Adrenal gland (tissue), 19 donors: ENCODE measurements at places on chromosomes 16 and 17. TPM values are rescaled to one million over a fixed set of nuclear protein-coding genes. Genes with fewer than 3 reads are reported as not detected.

Gene MYADML2
- not detected for polyA plus RNA-seq

Gene KRT9
- 0.61 TPM for polyA plus RNA-seq

Gene CSH1
- not detected for polyA plus RNA-seq

Gene ZPBP2
- polyA plus RNA-seq, result not detected

DNA sequence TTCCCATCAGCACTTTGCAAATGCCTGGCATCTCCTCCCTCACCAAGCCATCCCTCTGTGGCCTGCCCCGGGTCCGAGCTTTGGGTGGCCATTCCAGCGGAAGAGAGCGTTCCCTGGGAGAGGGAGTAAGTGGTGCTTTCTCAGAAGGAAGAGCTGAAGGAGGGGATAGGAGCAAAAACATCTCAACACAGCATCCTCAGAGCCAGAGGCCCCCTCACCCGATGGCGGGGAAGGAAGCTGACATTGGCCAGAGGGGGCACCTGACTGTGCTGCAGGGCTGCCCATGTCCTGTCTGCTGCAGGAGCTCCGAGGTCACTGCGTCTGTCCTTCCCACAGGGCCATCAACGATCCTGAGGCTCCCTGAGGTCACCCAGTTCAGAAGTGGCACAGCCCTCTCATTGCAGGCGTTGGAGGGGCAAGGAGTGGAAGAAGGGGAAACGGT, 427 bp upstream of the TLCD3B start:
- DNase-seq, result no peak

GRCh38 chr16:23521037-23521743, 10.9 kb upstream of the GGA2 start:
- DNase-seq, result no peak

GRCh38 chr17:53390575-53390974, 432.2 kb upstream of the KIF2B start:
- no peak for DNase-seq

- no peak for DNase-seq
These were observed 26.7 kb downstream of the CDK12 start for GRCh38 chr17:39487946-39488345.

DNA sequence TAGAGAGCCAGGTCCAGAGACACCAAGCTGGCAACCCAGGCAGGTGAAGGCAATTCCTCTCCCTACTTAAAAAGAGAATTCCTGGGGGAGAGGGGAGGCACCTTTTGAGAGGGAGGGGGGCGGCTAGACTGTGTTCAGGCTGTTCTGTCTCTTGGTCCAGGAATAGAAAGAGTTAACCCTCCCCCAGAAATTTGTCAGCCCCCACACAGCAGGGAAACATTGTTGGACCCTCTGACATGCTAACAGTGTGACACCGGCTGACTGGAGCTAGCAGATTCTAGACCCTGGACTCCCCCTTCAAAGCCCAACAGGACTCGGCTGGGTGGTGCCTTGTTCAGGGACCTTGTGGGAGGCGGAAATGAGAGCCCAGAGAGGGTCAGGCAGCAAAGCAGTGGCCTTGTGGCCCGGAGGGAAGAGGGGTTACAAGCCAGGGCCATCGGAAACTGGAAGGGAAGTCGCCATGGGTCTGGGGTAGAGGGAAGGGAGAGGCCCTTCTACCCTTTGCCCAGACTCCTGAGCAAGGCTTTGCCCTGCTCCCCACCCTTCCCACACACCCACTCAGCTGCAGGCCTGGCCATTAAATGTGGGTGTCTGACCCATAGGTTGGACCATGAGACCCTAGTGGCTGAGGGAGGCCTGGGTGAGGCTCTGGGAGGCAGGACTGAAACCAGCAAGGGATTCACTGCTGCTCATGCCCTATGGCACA, 44.6 kb downstream of the RAI1 start:
- no peak for DNase-seq

DNA sequence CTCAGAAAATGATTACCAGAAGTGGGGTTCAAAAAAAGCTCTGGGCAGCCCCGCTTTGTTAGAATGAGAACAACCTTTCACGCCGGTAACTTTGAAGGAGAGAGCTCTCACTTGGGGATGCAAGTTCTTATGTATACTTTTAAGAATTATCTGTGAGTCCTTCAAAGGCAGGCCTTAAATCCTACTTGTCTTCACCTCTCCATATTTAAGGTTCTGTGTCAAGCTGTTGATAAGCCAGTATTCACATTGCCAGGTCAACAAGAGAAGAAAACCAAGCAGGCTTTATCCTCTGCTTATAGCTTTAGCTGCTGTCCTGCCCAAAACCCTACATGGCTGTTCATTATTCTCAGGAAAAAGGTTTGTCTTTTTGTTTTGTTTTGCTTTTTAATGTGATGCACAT, 42.9 kb downstream of the CDRT4 start:
- no peak for DNase-seq

- no peak for DNase-seq
These were observed 30.9 kb downstream of the DCAKD start for GRCh38 chr17:45020354-45021138.

DNA sequence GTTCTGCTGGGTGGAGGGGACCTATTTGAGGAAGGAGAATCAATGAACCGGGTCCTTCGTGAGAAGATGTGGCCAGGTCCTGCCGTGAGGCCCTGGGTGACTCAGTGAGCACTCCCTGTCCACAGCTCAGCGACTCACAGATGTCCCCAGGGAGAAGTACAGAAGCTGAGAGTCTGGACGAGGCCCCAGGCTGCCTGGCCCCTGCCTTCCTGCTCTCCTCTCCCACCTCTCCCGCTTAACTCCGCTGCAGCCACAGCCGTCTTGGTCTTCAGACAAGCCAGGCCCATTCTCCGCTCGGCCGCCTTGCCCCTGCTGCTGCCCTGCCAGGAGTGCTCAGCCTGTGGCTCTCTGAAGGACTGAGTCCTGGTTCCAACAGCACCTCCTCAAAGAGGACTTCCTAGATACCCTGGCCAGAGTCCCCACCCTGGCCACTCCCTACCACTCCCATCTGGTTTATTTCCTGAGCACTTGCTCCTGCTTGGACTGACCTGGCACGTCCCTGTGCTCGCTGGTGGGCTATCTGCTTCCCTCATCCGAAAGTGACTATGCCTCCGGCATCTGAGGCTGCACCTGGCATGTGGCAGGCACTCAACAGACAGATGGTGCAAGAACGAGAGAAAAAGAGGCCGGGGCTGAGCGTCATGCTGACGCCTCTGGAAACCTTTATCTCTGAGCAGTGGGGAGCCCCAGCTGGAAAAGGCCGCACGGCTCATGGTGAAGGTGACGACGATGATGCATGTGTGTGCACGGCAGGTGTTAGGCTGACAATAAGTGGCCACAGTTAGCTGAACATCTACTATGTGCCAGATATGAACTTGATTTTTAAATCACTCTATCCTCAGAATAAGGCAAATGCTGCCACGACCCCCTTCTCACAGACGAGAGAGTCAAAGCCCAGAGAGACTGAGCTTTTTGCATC, 9.2 kb upstream of the TNFRSF13B start:
- no peak for DNase-seq

- DNase-seq, result no peak
These were observed 644.1 kb downstream of the WWOX start for GRCh38 chr16:78743556-78743955.

GRCh38 chr16:50902457-50902856, 160.6 kb downstream of the CYLD start:
- no peak for DNase-seq

DNA sequence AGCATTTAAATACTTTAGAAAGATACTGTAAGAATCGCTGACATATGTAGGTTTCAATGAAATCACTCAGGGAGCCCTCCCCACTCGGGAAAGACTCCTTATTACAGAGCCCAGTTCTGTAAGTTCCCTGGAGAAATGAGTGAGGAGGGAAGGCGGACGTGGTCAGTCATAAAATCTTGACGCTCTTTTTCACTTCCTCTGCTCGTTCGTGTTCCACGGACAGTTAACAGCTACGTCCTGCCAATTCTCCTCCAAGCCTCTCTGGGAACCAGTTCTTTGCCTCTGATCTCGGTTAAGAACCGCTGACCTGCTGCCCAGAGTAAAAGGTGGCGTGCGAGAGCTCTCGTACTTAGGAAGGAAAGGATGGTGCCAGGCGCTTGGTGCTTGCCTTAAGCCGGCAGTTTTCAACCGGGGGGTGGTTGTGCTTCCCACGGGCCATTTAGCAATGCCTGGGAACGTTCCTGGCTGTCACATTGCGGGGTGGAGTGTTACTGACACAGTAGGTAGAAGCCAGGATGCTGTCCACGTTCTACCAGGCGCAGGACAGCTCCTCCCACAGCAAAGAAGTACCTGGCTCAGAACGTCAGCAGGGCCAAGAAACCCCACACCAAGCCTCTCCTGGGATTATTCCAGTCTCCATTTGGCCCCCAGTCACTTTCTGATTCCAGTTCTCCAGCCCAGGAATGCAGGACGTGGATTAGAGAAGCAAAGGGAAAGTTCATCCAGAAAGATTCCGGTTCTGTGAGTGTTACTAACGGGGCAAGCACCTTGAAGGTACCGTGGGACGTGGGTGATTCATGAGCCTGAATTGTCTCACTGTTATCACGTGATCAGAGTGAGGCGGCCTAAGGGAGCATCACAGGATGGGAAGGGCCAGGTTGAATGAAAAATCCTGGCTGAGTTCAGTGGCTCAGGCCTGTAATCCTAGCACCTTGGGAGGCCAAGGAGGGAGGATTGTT, 87.7 kb downstream of the MRM3 start:
- no peak for DNase-seq

DNA sequence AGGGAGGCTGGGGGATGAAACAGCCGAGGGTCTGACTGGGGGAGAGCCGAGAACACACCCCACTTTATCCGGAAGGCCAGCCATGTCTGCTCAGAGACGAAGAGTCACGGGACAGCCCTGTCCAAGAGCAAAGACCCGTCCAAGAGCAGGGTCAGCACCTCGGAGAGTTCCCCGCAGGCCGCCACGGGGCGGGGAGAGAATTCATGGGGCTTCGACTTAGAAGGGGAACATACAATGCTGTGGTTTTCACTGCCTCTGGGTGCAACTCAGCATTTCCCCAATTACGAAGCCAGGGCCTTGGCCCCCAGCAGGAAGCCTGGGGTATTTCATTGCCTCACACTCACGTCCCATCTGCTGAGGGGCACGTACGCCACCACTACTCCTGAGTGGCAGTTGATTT, 59.3 kb downstream of the JPH3 start:
- peak; percentile 33 for DNase-seq

DNA sequence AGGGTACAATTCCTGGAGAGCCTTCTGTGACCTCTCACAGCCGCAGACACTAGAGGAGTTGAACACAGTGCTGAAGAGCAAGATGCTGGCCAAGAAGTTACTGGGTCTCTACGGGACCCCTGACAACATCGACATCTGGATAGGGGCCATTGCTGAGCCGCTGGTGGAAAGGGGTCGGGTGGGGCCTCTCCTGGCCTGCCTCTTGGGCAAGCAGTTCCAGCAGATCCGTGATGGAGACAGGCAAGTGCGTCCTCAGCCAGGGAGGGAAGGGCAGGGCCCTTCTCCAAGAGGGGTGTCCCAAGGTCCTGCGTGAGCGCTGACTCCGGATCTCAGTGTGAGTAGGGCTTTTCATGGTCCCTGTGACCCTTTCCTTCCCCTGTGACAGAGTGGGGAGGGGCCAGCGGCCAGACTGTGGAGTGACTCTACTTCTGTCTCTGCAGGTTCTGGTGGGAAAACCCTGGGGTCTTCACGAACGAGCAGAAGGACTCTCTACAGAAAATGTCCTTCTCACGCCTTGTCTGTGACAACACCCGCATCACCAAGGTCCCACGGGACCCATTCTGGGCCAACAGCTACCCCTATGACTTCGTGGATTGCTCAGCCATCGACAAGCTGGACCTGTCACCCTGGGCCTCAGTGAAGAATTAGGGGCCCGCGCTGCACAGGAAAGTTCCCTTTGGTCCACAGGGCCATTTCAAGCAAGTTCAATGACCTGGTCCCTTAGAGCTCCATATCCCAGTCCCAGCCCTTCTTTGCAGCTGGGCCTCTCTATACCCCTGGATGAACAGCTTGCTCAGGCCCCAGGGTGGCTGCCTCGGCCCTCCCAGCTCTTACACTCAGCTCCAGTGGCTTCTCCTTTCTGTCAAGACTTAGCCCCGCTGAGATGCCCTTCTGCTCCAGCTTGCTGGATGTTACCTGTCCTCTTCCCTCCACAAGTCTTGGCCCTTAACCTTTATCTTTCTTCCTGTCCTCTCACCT, 13.1 kb downstream of the MPO start:
- no peak for DNase-seq
